ENCODE measurements at places on chromosomes 11 and 22.

DNA sequence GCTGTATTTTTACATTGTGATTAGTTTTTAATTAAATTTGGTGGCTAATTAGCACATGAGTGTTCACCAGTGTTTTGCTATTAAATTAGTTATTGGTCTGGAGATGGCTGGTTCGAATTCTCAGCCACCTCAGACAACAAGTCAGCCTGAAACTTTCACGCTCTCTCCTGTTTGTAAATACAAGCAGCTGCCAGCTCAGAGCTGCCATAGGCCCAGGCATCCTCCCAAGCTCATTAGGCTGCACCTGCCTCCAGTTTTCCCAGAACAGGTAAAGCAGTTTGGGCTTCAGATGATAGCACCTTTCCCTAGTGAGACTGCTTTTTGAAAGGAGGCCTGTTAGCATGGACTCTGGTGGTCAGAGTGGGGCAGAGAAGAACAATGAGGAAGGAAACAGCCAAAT lies 156.8 kb downstream of the NAV2 start:
- DNase-seq, result no peak

- DNase-seq, result no peak
Measured at GRCh38 chr11:119370486-119371046, 10.9 kb downstream of the USP2 start.

DNA sequence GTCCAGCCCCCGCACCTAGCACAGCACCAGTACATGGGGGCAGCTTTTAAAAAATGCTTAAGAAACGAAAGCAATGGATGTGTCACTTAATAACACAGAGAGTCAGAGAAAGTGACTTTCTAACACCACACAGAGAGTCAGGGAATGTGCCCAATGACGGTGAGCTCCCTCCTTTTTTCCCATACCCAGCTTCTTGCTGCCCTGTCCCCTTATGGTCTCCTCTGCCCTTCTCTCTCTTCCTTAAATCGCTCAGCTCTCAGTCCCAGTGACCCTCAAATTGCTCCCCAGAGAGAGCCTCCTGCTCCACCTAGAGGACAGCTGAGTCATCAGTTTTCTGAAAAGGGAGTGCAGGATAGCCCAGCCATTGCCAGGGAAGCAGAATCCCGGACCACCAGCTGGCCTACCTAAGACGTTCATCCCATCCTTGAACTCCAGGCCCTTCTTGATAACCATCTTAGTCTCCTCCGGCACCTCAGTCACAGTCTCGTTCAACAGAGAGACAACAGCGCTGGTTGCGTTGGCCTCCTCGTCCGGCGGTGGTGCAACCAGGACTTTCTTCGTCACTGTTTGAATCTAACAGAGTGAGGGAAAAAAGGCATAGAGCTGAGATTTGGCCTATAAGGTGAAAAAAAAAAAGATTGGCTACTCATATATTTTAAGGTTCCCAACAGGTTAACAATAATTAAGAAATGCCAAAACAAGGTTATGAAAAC lies 113.5 kb downstream of the SLC1A2 start:
- no peak for DNase-seq

- DNase-seq, result no peak
Measured at GRCh38 chr11:79013509-79013908, 427.3 kb downstream of the TENM4 start.

Measured in D721Med (cell line).